ENCODE measurements at places on chromosomes 5 and 9.

GRCh38 chr5:1525624-1526189 is 1.9 kb upstream of the LPCAT1 start:
- DNase-seq = no peak

DNA sequence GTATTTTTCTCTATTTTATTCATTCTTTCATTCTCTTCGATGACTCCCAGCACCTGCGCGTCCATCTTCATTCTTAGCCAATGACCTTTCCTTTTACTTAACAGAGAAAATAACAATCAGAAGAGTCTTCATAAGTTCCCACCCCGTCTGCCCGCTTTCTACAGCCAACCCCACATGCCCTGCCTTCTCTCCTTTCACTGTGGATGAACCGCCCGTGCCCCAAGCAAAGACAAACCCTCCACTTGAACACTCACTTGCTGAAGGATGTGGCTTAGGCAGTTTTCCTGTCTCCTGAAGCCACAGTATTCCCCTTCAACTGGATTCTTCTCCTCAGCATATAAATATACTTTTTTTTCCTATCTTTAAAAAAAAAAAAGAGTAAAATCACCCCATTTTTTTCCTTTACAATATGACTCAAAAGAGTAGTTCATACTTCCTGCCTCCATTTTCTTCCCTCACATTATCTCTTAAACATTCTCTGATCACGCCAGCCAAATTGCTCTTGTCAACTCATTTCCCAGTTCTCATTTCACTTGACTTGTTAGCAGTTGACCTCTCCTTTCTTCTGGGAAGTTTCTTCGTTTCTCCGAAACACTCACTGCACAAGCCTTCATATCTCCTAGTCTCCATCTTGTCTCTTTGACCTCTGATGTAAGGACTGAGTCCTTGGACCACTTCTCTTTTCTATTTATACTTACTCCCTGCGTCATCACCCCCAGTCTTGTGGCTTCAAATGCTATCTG is 11.1 kb downstream of the NIPSNAP3B start:
- peak; percentile 91 for DNase-seq

- peak; percentile 50 for DNase-seq
These were observed 5.3 kb downstream of the GPR151 start for GRCh38 chr5:146510559-146511125.

DNA sequence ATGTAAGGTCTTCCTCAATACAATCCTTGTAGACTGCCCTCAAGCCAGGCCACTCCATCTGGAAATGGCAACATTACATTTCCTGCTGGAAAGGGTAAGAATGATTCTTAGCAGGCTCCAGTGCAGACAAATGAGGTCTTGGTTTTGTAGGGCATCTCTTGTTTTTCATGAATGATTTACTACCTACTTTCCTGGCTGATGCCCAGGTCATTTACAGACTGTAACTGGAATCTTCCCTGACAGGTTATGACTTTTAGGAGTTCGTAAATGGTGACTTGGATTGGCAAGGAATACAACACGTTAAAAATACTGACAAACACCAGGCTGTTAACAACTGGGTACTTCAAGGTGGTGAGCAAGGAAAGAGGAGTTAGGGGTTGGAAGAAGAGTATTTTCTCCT is 510.5 kb upstream of the TNC start:
- DNase-seq = no peak

DNA sequence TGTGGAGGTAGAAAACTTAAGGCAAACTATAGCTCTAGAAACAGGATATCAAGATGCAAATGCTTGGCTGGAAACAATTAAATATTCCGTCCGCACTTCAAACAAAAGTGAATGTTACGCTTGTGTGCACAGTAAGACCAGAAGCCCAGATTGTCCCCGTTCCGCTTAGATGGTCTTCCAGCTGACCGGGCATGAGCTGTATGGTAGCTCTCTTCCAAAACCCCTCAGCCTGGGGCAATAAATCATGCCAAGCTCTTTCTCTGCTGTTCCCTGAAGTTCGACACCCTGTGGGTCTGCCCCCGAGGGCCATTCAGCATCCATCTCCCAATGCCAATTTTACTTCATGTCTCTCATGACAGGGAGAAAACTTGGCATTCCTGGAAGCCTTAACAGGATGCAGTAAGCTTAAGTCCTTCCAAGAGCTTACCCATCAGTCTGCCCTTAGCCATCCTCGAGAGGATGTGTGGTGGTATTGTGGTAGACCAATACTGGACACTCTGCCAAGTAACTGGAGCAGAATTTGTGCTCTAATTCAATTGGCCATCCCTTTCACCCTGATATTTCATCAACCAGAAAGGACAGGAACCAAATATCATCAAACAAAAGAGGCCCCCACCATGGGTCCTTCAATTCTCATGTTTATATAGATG is 70.7 kb upstream of the RANBP6 start:
- no peak for DNase-seq
